Hindlimb muscle (tissue), 1 donor: ENCODE measurements at places on chromosomes 3 and 15. TPM values are rescaled to one million over a fixed set of nuclear protein-coding genes. Genes with fewer than 3 reads are reported as not detected.

Gene CCR9
- polyA plus RNA-seq, result not detected

- DNase-seq, result no peak
Measured at GRCh38 chr3:14522129-14522691, 17.9 kb downstream of the GRIP2 start.

Gene MCTP2
- polyA plus RNA-seq, result 0.67 TPM

DNA sequence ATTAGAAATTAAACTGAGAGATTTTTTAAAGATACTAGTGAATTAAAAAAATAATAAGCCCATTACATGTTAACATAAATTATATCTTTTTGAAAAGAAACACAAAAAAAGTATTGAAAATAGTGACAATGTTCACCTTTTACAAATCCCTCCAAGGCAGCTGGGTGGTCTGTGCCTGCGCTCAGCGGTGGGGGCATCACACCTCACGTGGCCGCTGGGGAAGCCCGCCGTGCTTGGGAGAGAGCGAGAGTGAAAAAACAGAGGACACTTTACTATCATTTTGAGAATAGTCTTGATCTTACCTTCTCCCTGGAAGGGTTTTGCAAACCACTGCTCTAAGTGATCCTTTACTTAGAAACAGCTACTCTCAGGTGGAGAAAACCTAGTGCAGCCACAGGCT is 76.9 kb downstream of the CRTC3 start:
- no peak for DNase-seq

DNA sequence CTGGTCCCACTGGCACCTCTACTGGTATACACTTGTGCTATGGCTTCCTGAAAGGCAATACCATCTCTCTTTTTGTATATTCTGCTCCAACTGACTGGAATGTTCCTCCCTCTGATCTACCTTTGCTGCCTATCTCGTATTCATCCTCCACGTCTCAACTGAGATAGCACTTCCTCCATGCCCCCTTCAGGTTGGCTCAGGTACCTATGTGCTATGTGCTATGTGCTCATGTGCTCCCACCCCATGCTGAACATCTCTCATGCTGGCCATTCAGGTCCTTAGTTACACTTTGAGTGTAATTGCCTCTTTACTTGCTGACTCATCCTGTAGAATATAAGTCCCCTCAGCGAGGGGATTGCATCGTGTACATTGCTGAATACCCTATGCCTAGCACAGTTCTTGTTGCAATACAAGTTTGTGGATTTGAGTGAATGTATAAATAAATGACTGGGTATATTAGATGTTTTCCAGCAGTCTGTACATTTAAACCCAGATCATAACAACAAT is 156.9 kb downstream of the SOX2 start:
- no peak for DNase-seq

Gene EXD1
- polyA plus RNA-seq, result 0.12 TPM

- DNase-seq, result peak; percentile 87
Measured at GRCh38 chr3:195914648-195915473, 6.5 kb upstream of the TNK2 start.

DNA sequence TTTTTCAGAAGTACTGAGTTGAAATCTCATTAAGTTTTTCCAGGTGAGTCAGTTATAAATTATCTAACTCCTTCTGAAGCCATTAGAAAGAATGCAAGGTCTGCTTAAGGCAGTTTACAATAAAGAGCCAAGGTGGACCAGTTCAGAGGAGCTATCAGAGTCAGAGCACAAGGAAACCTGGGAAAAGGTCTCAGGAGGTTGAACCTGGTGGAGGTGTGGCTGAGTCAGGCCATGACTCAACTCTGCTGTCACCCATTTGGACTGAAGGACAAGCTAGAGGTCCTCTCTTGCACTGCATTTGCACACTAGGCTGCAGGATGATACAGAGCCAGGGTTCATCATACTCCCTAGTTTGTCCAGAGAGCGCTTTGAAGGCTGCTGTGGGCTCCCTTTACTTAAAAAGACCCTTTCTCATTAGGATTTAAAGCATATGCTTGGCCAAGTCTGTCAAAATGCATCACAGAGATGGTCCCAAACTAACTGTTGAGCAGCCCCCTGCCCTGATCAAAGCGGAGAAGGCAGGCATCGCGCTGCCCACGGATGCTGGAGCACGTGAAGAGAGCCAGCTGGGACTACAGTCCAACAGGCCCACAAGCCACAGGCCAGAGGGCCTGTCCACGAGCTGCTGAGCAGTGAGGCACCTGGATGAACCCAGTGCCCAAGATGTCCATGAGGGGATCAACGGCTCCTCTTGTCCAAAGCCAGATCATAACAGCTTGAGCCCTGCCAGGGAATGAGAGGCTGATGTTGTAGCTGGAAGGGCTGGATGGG is 26.0 kb upstream of the MRPS22 start:
- no peak for DNase-seq

- no peak for DNase-seq
Measured at GRCh38 chr15:66838671-66839239, 136.7 kb downstream of the SMAD6 start.

Gene KBTBD13
- polyA plus RNA-seq, result 1.7 TPM

GRCh38 chr3:74693251-74693650 is 78.8 kb upstream of the CNTN3 start:
- DNase-seq, result no peak

Gene PDHB
- 74.4 TPM for polyA plus RNA-seq
